T follicular helper cell (primary cell): ENCODE measurements at places on chromosomes 5 and 9.
A peak's percentile ranks its signal among the peaks of the same experiment; 100 is the strongest.

- no peak for DNase-seq
Measured at GRCh38 chr5:128881502-128882018, 83.7 kb upstream of the SLC27A6 start.

GRCh38 chr5:116388564-116389258, 185.9 kb downstream of the SEMA6A start:
- no peak for DNase-seq

GRCh38 chr9:134644725-134645606, 3.4 kb downstream of the COL5A1 start:
- DNase-seq, result no peak

DNA sequence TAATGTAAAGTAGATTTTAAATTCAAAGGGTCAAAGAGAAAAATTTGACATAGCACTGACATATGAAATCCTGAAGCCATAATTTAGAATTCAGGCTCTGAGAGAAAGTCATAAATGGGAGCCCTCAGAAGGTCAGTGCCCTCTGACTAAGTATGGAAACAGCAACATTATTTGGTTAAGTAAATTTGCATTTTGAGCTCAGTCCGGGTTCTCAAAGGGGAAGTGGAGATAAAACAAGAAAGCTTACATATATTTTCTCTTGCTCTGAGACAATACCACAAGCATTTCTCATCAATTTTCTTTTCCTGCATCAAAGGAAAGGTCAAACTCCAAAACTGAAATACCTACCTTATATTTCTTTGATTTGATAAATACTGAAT, 348.0 kb downstream of the SEMA5A start:
- DNase-seq, result no peak

GRCh38 chr5:76099286-76099702, 16.1 kb downstream of the SV2C start:
- DNase-seq, result peak; percentile 23
